Trophoblast cell (in vitro differentiated cells and primary cell): ENCODE measurements at places on chromosomes 3 and 15.

DNA sequence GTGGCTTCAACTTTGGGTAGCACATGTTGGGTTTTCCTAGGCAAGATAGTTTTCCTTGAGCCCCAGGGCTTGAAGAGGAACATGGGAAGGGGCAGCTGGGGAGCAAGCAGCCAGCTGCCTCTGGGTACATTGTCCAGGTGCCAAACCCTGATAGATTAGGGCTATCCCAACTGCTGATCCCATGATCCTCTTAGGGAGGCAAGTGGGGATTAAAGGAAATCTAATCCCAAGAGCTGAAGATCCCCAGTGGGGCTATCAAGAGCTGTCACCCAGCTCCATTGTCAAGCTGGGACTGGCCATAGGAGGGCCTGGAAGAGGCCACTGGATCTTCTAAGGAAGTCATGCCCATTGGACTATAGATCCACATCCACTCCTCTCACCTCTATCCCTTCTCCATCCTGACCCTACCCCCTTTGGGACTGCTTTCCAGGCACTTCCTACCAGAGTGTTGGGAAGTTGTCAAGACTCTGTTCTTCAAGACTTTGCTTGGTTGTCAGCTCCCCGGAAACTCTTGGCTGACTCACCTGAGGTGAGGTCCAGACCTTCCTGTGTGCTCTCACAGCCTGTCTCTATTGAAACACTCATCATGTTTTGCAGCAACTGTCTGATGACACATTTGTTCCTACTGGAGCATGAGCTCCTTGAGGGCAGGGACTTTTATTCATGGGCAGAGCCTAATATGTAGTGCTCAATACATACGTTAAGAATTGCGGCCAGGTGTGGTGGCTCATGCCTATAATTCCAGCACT, 5.9 kb downstream of the CAMK2N2 start:
- no peak for DNase-seq

DNA sequence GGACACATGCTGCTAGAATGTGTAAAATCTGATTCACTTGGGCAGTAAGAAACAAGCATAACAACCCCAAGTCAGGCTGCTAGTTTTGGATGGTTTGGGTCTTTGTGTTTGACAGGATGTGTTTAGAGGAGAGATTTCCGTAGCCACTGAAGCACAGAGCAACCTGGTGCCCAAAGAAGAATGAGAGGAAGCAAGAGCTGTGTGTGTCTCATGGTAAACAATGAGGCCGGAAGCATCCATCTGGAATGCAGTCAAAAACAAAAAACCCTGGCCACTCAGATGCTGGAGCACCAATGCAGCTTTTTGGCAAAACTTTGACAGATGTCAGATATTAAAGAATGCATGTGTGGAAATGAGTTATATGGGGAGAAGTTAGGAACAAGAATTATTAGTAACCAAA, 39.4 kb upstream of the SNRK start:
- DNase-seq: no peak

- DNase-seq: no peak
Measured at GRCh38 chr3:26264708-26265107, 357.9 kb upstream of the LRRC3B start.

DNA sequence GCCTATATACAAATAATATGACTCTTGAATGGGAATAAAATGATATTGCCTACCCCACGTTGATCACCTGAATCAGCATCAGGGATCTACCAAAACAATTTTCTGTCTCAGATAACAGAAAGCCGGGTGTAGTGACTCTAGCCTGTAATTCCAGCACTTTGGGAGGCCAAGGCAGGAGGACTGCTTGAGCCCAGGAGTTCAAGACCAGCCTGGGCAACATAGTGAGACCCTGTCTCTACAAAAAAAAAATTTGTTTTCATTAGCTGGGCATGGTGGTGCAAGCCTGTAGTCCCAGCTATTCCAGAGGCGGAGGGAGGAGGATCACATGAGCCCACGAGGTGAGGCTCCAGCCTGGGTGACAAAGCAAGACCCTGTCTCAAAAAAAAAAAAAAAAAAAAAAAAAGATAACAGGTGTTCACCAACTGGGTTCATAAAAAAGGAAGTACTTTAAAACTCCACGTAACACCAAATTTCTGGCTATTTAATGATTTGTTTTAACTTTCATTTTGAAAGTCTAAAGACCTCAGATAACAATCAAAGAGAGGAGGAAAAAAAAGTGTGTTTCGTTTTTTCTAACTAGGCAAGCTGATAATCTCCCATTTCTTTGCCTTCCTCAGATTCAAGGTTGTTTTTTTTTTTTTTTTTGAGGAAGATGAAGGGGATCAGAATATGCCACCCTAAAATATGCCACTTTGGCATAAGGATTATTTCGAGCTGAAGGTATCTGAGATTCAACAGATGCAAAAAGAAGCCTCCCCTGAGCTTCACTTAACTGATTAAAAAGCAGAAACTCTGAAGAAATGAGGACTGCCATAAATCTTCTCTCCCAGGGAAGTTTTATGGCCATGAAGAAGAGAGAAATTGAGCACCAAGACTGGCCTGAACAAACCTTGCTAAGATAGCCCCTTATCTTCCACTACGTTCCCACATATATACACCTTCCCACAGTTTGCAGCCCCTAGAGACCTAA, 44.1 kb downstream of the TRANK1 start:
- no peak for DNase-seq

DNA sequence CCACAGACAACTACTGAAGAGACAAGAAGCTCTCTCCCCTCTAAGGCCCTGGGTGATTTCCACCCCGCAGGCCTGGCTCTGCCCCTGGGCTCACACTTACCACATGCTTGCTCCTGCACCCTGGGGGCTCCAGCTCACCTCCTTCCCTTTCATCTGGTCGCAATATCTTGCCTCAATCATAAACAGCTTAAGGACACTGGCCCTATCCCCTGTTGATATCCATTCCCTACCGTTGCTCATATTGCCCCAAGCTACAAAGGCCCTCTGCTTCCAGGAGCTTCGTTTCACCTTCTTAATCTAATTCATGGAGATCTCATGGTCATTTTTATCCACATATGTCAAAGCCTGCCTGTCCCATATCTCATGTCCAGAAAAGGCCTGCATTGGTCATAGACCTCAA, 46.0 kb upstream of the TSEN2 start:
- peak; percentile 95 for DNase-seq

GRCh38 chr3:107981471-107982111, 109.2 kb downstream of the CD47 start:
- peak; percentile 94 for DNase-seq

DNA sequence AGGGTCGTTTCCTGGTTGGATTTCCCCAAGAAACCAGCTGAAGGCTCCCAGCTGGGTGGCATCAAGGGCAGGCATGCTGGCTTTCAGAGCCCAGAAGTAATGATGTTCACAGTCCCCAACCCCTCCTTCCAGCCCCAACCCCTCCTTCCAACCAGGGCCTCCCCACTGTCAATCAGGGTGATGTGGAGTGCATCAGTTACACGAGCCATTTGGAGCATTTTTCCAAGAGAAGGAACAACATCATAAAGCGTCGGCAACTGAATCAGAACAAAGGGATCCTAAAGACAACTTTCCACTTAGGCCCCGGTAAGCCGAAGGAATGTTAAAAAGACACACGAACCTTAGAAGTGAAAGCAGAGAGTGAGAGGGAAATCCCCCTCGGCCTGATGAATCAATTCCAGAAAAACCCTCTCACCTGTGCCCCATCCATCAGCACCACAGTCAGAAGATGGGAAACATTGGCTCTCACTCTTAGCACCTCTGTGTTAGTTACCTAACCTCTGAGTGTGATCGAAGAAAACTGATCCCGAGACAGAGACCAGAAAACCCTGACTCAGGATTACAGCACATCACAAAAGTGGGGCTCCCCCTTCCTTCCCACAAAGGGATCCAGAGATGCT, 101.2 kb upstream of the WNT5A start:
- DNase-seq: no peak

- DNase-seq: peak; percentile 30
Measured at GRCh38 chr3:109685084-109686079, 348.0 kb upstream of the DPPA4 start.

DNA sequence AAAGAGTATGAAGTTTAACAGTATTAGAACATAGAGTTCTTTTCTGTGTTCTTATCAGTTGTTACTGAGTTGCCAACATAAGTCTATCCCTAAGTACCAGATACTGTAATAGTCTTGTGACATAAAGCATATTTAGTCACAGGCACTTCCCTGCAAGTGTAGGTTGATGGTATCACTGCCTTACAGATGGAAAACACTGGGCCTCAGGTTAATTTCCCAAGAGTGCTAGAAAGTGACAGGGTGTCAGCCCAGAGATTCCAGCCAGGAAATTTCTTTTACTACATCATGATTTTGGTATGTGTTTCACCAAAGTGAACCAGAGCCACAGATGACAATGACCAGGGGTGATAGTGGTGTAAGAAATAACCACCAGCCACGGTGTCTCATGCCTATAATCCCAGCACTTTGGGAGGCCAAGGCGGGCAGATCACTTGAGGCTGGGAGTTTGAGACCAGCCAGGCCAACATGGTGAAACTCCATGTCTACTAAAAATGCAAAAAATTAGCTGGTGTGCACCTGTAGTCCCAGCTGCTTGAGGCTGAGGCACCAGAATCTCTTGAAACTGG, 3.2 kb downstream of the EIF1B start:
- DNase-seq: peak; percentile 79

GRCh38 chr3:50574444-50574831, 5.1 kb downstream of the HEMK1 start:
- no peak for DNase-seq
